ENCODE measurements at places on chromosomes 11 and 22.

- DNase-seq: no peak
Measured at GRCh38 chr22:27919942-27920755, 1.1 kb upstream of the PITPNB start.

DNA sequence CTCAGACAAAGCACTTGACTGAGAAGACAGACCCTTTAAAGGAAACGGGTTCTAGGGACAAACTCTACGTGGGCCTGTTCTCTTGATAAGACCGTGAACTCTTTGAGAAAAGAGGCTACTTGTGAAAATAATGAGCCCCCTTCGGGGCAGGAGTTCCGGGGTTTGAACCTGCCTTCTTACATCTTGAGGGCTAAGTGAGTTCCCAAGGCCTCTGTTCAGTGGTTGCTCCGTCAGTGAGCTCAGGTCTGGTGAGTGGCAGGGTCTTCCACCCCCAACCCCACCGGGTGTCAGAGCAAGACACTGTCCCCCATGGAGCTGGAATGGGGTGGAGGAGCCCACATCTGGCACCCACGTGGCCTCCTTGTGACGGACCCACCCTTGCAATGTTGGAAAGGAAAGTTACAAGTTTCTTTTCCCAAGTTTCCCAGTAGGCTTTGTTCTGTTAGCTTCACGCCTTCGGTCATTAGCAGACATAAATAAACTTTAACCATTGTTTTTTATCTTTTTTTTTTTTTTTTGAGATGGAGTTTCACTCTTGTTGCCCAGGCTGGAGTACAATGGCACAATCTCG is 6.3 kb upstream of the SAMM50 start:
- DNase-seq: no peak

DNA sequence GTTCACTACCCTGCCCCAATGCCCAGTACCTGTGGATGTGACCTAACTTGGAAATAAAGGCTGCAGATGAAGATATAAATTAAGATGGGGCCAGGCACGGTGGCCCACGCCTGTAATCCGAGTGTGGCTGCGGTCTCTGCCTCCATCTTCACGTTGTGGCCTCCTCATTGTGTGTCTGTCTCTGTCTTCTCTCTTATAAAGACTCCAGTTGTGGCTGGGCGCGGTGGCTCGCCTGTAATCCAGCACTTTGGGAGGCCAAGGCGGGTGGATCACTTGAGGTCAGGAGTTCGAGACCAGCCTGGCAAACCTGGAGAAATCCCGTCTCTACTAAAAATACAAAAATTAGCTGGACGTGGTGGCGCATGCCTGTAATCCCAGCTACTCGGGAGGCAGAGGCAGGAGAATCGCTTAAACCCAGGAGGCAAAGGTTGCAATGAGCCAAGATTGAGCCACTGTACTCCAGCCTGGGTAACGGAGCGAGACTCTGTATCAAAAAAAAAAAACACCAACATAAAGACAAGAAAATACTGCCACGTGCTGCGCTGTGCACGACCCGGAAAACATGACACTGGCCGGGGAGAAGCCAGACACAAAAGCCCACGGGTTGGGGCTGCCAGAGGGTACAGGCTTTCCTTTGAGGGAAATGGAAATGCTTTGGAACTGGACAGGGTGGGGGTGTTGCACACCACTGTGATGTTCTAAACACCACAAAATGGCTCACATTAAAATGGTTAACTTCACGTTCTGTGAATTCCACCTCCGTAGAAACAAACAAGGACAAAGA is 18.7 kb downstream of the CELSR1 start:
- DNase-seq: no peak

DNA sequence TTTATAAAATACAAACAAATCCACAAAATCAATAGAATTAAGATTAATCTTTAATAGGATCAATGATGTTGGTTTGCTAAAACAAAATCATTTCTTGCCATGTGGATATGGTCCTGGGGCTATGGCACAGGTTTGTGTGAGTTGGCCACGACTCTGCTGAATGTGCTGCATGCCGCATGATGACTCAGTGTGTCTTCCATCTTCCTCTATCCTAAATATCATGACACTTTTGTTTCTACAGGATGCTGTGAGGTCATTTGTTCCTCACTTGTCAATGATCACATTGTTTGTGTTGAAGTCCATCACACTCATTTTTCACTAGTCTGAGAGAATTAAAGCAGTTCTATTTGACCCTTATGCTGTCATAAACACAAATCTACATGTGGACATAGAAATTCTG is 167.2 kb upstream of the ZBED5 start:
- DNase-seq: no peak

DNA sequence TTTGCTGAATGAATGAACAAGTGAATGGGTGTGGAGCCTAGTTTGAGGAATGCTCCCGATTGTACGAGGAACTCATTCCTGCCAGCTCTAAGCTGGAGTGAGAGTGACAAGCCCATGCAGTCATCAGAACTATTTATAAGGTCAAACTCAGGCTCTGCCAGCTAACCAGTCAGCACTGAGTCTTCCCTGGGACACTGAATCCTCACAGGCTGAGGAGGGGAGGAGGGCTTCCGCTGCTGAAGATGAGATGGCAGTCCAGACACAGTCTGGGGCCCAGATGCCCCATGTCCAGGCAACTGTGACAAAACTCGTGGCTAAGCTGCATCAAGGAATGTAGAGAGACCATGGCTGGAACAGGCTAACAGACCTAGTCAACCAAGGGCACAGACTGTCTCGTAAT is 4.0 kb downstream of the LRP4 start:
- no peak for DNase-seq

DNA sequence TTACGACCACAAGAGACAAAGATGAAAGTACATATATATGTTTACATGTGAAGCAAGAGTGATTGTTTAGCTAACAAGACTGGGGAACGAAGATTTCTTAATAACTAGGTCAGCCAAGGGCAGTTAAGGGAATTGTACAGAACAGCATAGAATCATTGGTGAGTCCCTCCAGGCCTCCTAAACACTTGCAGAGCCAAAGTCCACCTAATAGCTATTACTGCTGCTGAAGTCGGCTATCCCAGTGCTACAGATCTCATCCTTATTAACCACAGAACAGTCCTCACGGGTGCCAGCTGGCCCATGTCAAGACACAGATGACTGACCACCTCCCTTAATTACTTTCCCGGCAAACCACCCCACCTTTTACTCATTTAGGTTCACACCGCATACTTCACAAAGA is 68.5 kb upstream of the OPCML start:
- DNase-seq: no peak

- no peak for DNase-seq
Measured at GRCh38 chr22:42372976-42373375, 59.2 kb downstream of the NFAM1 start.
